ENCODE measurements at places on chromosomes 12 and 14.

DNA sequence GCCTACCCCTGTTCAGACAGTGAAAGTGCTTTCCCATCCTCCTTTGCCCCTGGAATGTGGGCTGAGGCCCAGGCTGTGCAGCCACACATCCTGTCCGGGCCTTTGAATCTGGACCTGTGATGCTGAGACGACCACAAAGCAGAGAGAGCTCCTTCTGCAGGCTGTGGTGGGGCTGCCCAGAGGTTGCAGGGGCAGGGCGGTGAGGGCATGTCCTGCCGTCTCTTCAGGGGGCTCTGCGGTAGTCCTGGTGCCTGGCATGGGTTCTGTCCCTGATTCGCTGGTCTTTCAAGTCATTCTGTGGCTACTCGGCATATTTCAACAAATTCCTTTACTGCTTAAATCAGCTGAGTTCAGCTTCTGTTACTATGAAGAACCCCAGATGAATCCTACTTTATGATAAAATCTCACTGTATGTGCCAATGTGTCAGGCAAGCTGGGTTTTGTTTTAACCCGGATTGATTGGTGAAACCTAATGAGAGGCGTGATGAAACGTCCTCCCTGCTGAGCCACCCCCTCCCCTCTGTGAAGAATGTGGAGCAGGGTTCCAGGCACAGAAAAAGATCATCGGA is 63.4 kb upstream of the DICER1 start:
- H3K27me3 ChIP-seq: no peaks in the 10 kb centered on the region
- peak overlapping the region; percentile 81 for H3K27ac ChIP-seq
- DNase-seq: no peak

- H3K27ac ChIP-seq: peak overlapping the region; percentile 7
- no peak for DNase-seq
- no peaks in the 10 kb centered on the region for H3K36me3 ChIP-seq
- H3K4me3 ChIP-seq: no peak overlapping the region
- H3K27me3 ChIP-seq: no peaks in the 10 kb centered on the region
Measured at GRCh38 chr12:12941450-12942350, 10.3 kb downstream of the GPRC5D start.

DNA sequence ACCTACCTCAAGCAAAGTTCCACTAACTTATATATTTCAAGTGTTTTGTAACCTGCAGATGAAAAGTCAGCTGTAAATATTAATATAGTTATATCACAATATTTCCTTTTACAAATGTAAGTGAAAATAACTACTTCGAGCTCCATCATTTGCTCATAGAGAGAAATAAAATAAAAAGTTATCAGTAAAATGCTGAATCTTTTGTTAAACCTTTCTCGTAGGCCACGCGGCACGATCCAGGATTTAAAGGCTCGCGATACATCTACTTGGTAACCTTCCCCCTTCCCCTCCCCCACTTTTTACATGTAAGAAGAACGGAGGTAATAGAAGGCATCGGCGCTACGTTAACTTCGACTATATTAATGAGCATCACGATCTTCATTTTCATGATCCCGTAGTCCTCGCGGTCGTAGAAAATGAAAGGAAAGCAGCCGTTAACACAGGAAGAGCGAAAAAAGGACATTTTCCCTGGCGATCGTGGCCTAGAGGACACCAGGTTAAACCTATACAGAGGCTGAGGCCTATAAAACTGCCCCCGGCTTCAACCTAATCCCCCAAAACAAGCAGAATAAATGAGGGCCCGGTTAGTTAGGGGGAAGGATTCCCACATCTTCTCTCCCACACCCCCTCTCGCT is 508 bp downstream of the HNRNPC start:
- H3K27ac ChIP-seq: peak overlapping the region; percentile 55
- DNase-seq: peak; percentile 61

- no peaks in the 10 kb centered on the region for H3K36me3 ChIP-seq
- H3K4me3 ChIP-seq: no peak overlapping the region
- no peak for DNase-seq
- no peaks in the 10 kb centered on the region for H3K4me1 ChIP-seq
Measured at GRCh38 chr12:38775457-38775856, 129.9 kb downstream of the CPNE8 start.
